Activated T-helper 17 cell treated with anti-CD3 and anti-CD28 coated beads, Interleukin-2, amount 50 U/mL, for 72 hours (primary cell): ENCODE measurements at places on chromosomes 1 and 21. TPM values are rescaled to one million over a fixed set of nuclear protein-coding genes. Genes with fewer than 3 reads are reported as not detected.

ZSWIM5 gene
- total RNA-seq, result 0.86 TPM

BEND5 gene
- 5.3 TPM for total RNA-seq

NLRP3 gene
- total RNA-seq, result 6.6 TPM

HES5 gene
- total RNA-seq, result not detected
